ENCODE measurements at places on chromosomes 2 and 18.

DNA sequence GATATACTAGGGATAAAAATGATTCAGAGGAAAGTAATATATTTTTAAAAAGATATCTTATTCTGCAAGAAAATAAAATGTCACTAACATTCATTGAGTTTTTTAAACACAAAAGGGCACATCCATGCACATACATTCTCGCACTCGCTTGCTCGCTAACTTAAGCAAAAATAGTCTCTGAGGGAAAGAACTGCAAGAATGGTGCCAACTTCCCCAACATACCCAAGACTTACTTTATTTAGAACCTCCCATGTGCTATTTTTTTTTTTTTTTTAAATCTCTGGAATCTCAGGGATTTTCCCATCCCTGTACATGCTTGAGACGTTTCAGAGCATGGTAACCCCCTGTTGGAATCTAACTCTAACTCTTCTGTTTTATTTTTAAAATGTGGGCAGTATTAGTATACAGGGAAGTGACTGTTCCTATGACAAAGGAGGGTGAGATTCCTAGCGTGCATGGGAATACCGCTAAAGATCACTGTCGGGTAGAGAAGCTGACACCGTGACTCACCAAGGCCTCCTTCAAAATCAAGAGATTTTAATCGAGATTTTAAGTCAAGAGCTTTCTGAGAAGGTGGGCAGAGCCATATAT is 187.9 kb upstream of the ZEB2 start:
- no peak for DNase-seq

DNA sequence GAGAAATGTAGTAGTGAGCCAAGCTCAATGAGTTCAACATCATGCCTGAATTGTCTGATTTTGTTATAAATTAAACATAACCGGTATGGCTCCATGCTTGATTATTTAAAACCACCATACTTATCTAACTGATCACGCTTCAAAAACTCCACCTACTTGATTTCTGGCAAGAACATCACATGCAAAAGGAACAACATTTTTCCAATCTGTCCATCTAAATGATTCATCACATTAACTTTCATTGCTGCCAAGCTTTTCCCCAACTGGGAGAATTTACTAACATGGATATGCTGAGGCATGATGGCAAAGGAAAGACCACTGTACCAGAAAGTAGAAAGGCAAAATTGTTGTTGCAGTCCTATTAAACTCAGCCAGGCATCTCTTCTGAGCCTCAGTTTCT is 286.8 kb downstream of the TRIB2 start:
- DNase-seq = no peak

- DNase-seq = no peak
These were observed 5.8 kb downstream of the CAMKMT start for GRCh38 chr2:44367591-44367990.

DNA sequence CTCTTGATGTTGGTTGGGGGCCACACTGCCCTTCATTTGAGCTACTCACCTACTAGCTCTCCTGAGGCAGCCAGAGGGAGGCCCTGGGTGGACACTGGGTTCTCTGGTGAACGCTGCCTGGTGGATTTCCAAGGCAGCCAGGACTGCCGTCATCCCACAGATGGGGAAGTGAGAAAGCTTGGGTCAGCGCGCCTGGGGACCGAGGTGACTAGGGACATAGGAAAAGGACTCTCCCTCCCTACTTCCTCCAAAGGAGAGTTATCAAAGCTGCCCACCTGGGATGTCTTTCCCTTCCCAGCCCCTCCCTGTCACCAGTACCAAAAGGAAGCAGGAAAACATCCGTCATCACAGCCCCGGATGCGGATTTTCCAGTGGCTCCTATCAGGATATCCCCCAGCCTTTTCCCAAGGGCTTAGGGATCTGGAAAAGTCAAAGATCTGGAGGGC is 3.8 kb upstream of the SEMA4C start:
- DNase-seq = no peak

GRCh38 chr2:109129356-109129920 is 433 bp downstream of the SH3RF3 start:
- peak; percentile 5 for DNase-seq

DNA sequence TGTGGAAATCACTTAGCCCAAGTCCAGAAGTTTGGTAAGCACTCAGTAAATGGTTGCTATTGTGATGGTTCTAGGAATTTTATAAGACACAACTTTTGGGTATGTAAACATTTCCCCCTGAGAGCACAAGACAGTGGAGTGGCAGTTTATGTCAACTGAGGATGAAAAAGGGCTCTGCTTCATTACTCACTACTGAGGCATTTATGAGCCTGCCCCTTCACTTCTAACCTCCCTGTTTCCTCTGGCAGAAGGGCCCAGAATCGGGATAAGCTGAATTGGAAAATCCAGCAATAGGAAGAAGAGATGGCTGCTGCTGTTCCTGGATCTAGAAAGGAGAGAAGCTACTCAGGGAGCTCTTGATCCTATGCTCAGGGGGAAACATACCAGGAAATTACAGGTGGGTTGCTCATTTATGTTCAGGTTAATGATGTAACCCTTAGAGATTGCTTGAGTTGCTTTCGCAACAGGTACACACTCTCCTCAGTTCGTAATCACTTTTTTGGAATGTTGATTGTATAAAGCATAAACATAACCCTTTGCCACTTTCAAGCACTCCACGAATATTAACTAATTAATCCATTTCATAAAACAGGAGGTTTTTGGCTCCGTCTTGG is 46.3 kb downstream of the ADCYAP1 start:
- DNase-seq = no peak

Measured in CD4-positive, alpha-beta T cell treated with Interleukin-21 for 1 hour (primary cell).